ENCODE measurements at places on chromosomes 5 and 9.

DNA sequence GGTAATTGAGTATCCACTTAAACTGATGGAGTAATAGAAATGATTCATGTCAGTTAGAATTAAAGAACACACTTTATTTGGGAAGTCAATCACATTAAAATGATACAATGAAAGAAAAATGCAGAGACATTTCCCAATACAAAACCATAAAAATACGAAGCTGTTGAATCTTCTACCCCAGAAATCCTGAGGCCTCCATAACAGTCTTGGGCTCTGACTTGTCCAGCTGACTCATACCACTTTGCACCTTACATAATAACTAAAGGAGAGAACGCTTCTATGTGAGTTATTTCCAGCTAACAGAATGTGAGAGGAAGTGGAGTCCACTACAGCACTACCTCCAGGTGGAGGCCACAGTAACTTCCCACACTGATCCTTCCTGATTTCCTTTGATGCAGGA is 305.0 kb downstream of the MRPS30 start:
- no peak for DNase-seq

DNA sequence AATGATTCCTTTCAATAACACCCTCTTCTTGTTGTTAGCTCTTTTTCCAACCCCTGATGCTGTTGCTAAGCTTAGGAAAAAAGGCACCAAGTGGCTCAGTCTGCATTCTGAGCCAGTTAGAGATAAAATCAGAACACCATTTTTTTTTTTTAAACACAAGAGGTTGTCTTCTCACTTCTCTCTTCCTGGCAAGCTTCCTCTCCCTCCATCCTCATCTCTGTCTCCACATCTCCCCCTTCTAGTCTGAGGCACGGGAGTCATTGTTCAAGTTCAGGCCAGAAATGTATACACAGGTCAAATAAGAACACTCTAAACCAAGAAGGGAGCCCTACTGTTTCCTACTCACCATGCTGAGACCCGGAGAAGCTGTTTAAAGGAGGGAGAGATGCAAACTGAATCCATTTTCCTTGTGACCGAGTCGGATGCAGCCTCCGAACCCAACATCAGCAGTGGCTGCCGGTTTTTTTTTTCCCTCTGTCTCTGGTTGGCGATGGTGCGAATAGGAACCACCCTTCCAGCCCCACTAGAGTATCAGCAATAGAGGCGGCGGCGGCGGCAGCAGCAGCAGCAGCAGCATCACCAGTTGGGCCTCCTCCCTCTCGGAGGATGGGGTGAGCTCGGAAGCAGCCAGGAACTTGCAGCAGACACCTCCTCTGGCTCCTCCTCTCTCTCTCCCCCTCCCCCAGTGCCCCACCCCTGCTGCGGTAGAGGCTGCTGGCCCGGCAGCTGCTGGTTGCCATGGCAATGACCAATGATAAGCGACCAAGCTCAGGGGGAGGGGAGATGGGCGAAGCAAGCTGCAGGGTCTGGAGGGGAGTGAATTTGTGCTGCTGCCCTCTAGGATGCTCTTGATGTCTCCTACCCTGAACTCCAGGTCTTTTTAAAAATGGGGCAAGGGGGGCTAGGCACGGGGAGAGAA is at the start of gene JAKMIP2:
Gene JAKMIP2, minus strand, starts transcription at position 619 of the 919 bp plus-strand sequence. CDS start 110,922 bp downstream, outside the sequence.
- DNase-seq = peak; percentile 3

DNA sequence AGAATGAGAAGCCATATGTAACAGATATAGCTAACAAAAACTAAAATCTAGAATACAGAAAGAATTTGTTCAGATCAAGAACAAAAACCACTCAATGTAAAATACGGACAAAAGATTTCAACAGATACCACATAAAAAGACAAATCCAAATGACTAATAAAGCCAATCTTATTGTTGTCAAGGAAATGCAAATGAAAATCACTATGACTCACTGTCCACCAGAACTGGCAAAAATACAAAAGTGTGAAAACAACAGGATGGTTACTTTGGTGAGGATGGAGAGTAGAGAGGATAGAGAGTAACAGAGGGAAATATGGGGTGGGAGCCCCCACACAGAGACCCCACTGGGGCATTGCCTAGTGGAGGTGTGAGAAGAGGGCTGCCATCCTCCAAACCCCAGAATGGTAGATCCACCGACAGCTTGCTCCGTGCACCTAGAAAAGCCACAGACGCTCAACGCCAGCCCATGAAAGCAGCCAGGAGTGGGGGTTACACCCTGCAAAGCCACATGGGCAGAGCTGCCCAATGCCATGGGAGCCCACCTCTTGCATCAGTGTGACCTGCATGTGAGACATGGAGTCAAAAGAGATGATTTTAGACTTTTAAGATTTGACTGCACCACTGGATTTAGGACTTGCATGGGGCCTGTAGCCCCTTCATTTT is 15.2 kb upstream of the RHOBTB3 start:
- DNase-seq = no peak

GRCh38 chr5:176769911-176770310 is 40.4 kb upstream of the UNC5A start:
- DNase-seq = no peak

DNA sequence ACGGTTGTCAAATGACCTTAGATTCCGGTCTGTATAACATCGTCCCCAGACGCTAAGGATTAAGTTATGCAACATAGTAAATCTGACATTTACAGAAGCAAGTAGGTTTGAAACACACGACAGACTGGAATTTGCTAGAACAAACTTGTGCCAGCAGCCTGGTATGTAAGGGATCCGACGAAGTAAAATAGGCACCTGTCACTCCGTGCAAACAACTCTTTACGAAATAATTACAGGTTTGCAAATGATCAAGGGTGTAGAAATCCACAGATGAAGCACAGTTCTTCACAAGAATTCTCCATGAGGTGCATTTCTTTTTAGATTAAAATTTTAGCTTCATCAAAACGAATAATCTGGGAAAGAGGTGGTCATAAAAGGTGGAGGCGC is 508 bp downstream of the MOCS2 start:
- DNase-seq = no peak

GRCh38 chr5:53482717-53483638 is 2.5 kb downstream of the FST start:
- DNase-seq = peak; percentile 24

DNA sequence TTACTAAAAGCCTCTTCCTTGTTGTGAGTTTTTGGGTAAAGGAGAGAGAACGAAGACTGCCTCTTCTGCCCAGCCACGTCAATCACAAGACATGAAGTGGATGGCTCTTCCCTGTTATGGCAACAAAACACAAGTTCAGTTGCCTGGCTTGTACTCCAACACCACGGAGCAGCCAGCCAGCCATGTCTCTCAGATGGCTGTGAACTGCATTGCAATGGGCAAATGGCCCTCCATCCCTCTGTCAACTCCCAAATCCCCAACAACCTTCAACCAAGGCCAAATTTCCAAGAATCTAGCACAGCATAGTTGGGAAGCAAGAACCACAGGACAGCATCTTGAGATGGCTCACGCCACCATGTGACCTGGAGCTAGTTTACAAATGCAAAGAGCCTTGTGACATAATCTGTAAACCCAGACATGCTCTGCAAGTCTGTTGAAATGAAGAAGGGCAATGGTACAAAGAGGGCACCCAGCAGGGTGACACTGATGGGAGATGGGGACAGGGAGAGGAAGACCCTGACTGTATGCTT is 53.9 kb downstream of the ZNF366 start:
- DNase-seq = no peak

DNA sequence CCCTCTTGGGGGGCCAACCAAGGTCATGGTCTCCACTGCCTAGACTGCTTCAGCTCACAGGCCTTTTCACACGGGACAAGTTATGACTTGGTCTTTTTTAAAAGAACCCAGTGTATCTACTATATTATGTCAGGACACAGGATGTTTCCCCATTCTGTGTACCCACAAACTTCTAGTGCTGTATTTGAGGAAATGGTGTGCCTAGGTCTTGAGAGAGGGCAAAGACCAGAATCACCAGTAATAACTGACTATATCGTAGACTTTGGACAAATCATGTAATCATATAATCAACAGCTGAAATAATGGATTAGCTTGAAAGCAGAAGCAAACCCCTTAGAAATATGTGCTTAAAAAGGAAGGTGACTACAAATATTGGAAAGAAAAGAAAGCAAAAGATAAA is 133.3 kb downstream of the ARL15 start:
- no peak for DNase-seq

DNA sequence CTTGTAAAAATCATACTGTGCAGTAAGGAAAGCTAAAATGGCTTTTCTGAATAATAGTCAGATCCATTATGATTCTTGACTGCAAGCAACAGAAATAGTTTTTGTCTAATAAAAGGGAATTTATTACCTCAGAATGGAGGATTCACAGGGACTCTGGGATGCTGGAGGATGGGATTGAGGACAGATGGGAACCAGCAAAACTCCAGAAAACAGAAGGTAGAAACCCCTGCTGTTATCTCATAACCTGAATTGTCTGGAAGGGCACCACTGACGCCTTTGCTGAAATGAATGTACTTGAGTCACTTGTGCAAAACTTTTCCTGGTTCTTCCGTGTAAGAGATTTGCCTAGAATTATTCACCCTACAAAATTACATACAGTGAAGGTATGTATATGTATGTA is 58.6 kb upstream of the DMAC1 start:
- DNase-seq = no peak

- DNase-seq = no peak
Measured at GRCh38 chr9:105114964-105115728, 129.3 kb upstream of the SLC44A1 start.

GRCh38 chr9:132663117-132663516 is 6.7 kb downstream of the DDX31 start:
- DNase-seq = no peak

DNA sequence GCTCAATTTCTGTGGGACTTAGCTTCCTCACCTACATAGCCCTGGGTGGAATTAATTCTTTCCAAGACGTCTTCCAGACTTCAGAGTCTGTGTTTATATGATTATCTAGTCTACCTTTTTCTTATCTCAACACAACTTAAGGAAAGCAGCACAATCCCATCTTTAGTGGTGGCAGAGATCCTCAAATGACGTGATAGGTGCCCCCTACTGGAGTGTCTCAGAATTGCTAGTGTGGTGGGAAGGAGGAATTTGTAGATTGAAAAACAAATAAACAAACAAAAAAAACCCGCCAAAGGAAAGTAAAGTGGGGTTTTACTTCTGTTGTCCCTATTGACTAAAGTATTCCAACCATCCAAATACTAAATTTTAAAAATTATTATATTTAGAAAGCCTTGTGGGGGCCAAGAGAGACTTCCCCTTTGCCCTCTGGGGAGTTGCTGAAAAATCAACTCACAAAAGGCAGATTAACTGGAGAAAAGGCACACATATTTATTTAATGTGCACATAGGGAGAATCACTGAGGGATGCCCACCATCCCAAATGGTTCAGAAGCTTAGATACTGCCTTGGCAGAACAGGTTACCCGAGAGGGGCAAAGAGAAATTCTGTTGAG is 283.3 kb downstream of the TMEM167A start:
- DNase-seq = peak; percentile 6

DNA sequence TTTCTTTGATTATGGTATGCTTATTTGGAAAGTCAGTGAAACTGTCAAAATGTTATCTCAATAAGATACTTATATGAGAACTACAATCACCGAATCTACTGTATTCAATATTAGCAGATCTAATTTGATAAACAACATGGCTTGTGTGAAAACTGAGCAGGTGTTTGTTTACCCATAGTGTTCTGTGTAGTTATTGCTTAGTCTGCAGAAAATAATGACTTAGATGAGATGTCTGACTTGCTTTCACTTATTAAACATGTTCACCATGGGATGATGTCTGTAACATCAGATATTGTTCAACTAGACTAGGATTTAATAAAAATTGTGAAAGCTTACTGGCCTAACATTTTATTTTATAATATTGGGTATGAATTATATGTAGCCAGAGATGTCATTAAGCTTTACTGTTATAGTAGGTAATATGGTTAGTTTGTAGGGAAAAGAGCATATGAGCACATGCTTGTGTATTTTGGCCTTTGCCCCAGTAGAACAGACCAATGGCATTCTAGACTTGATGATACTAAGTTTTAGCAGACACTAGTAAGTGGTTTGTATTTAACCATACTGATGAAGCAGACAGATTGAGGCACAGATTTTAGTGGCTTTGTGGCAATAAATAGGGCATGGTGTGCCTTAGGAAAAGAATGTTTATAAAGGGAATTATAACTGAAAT is 16.4 kb downstream of the SUB1 start:
- DNase-seq = no peak

- DNase-seq = no peak
Measured at GRCh38 chr5:16914108-16914435, 22.0 kb downstream of the MYO10 start.

DNA sequence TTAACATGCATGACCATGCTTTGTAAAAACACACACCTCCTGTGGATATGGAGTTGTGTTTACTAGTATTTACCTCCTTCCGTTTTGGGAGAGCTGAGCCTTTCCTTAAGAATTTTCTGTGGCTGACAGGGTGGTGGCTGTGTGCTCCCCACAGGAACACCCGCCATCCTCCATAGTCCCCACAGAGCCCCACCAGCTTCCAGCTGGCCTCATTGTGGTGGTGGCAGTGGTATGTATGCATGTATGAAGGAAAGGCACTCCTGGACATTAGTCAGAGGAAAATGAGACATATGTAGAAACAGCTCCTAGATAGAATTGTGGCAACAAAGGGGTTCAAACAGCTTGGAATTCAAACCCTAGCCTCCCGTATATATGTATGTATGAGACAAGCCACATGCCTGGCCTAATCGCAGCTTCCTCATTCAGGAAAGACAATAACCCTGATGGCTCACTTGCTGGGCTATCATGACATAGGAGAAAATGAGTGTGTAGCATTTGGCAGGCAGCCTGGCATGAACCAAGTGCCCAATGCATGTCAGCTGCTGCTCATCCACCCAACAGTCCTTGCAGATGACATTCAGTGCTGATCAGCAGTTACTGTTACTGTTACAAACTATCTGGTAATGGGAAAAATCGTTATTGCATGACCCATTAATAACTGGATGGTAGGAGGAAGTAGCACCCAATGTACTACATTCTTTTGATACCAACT is 459.7 kb downstream of the EBF1 start:
- DNase-seq = no peak

- no peak for DNase-seq
Measured at GRCh38 chr5:158898185-158899177, 201.2 kb downstream of the EBF1 start.

DNA sequence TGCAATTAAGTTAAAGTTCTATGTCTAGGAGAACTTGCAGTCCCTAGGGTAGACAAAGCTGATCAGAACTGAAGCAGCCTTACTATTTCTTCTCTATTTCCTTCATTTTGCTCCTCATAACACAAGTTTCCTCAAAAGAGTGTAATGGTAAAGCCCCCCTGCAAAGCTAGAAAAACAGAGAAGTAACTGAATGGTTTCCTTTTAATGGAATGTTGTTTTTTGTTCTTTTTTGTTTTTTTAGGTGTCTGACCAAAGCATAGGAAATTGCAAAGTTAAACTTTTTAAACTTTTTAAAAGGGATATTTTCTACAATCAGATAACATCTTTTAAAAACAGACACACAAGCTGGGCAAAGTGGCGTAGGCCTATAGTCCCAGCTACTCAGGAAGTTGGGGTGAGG is 145.7 kb downstream of the TLE1 start:
- DNase-seq = no peak

GRCh38 chr5:132813599-132814502 is 749 bp downstream of the SOWAHA start:
- peak; percentile 40 for DNase-seq

Measured in HTR-8/SVneo (cell line).